Effector memory CD8-positive, alpha-beta T cell (primary cell): ENCODE measurements at places on chromosomes 1 and 21.

DNA sequence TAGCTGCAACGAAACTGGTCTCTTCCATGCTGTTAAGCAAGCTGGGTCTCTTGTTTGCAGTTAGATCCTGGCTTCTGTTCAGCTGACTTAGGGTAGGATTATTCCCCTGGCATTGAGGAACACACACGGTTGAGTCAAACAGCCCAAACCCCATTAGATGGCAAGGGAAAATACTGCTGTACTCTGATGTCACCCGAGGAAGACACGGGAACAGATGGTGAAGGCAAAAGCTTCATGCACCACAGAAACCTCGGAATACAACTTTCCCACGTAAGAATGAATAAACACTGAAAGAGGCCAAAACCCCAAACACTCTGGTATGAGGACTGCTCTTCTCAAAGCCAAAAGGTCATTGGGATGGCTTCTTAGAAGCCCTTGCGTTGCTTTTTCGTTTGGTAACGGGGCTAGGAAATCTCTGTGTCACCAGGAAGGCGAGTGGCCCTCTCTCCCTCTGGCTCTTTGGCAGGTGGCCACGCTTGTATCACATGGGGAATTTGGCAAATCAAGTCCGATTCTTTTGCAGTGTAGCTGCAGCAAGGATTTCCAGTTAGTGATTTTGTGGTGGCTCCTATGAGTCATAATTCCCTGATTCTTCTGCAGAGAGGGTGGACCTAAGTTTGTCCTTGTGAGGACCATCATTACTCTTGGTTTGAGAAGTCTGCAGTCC lies 16.7 kb upstream of the LYST start:
- no peak for DNase-seq

- DNase-seq, result no peak
Observed at GRCh38 chr1:9413877-9414213, 121.2 kb downstream of the SPSB1 start.

DNA sequence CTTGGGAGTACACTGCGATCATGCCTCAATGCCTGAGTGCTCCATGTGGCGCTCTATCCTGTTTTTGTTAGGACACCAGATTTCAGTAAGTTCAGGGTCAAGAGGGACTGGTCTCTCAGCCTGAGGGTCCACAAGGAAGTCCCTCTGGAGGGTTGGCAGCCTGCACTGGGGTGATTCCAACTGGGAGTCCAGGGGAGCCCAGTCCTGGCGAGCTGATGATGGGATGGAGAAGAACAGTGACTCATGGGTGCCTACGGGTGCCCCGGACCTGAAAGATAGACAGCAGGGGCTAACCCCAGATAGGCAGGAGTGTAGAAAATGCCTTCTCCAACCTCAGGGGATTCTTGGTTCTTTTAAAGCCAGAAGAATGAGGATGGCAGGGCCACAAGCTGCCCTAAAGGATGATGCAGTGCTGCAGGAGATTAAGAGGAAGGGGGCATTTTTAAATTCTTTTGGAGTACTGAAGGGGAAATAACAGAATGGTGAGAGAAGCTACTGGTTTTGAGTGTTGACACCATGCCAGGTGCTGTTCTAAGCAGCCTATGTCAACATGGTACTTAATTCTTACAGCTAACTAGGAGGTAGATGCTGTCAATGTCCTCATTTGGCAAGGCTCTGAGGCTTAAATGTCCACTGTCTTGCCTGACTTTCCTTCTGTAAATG lies 68.4 kb upstream of the TLR5 start:
- no peak for DNase-seq

- no peak for DNase-seq
Observed at GRCh38 chr1:25467193-25467592, 36.5 kb downstream of the MACO1 start.

DNA sequence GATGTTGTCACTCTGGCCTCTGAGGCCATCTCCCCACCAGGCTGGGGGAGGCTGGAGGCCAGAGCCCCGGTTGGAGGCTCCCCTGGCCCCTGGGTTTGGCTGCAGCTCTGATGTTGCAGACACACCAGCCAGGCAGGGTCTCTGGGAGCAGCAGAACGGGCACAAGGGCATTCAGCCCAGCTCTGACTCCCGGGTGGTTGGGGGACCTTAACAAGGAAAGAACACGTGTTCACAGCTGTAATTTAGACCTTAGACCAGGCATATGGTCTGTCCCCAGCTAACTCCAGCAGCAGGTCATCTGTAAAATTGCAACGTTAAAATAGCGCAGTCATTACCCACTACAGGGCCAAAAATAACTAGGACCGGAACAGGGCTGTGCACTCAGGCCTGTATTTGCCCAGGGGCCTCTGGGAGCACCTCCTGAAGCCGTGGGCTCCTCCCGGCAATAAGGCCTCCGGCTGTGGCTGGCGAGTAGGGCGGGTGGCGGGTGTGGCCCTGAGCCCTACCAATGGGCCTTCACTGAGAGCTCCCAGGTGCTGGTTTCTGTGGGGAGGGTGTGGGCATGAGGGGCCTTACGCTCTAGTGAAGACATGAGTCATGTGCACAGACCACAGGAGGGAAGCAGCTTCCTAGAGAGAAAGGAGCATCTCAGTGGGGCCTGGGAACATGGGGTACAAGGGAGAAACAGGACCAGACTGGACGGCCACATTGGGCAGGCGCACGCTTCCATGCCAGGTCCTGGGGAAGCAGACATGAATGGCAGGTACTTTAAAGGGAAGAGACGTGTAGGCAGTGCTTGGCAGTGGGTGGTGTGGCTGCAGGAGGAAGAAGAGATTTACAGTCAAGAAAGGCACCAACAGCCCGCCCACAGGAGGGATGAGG lies 6.1 kb downstream of the LDLRAP1 start:
- peak; percentile 57 for DNase-seq

DNA sequence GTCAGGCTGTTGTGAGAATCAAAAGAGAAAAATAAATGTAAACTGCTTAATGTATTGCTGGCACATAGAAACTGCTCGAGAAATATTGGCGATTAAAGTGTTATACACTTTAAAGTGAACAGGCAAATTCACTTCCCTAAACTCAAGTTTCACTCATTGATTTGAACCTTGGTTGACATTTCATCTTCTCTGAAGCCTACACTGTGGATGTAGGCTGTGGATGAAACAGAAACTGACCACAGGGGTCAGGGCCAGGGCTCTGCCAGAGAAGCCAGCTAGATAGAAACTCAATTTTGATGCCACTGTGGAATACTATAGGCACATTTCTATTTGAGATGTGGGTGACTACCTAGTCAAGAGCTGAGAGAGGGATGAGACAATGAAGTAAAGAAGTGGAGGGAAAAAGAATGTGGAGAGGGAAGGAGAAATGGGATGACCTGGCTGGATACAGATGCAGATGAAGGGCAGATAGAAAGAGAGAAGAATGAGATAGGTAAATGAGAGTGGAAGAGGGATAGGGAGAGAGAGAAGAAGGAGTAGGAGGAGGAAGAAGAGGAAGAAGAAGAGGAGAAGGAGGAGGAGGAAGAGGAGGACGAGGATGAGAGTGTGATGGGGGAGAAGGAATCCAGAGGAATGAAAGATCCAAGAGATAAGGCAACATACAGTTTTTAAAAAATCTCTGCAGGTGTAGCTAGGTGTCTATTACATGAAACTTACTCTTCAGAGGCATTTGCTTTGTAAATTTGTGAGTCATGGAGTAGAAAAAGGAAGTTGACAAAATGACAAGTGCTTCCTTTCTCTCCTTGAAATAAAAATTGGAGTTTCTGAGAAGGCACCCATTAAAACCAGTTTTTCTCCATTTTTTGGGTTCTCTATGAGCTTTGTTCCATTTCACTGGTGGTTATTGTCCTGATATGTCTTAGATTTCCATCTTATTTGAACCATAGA lies 17.4 kb upstream of the CD1D start:
- DNase-seq, result no peak

DNA sequence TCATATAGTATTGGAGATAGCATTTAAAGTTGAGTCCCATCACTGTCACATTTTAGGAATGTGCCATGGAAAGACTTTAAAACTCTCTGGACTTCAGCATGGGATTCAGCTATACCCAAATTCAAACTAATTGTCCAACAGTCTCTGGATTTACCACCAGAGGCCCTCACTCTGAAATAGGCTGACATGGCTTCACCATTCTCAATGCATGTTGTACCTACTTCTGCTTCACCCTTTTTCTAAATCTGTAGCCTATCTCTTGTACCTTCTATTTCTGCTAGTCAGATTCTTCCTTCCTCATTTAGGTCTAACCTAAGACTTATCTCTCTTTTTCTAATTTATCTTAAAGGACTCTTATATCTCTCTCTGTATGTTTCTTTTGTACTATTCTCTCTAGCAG lies 512.7 kb upstream of the ZRANB2 start:
- DNase-seq, result no peak
